ENCODE measurements at places on chromosomes 5 and 9.

DNA sequence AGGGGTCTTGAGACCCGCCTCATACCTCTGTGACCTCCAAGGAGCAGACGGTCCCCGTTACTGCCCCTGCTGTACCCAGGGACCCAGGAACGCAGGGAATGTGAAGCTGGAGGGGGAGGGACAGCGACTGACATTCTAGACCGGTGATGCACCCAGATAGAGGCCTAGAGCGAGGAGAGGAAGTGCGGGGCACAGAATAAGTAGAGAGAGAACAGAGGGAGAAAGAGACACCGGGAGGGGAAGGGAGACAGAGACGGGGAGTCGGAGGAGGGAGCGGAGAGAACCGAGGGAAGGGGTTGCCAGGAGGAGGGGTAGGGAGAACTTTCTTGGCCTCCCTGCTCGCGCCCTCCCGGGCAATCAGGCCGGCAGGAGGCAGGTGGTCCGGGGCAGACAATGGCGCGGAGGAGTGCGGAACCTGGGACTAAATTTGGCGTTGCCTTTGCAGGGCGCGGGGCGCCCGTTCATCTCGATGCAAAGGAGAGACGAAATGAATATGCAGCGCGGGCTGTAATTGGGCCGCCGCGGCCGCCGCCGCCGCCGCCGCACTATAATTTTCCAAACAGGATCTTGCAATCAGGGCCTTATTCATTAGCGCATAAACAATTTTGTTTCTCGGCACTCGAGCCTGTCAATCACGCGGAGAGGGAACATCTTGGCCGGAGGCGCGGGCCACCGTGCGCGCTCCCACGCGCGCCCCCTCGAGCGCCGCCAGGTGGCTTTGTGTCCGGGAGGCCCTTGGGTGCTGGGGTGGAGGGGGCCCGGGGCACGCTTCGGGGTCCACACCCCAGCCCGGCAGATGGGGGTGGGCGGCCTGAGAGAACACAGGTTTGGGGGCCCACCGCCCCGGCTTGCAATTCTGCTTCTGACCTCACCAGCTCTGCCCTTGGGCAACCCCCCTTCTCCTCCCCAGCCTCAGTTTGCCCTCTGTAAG is 33.0 kb downstream of the NDUFA8 start:
- no peak for DNase-seq

GRCh38 chr5:149740866-149741459 is 10.9 kb downstream of the PPARGC1B start:
- DNase-seq, result no peak

DNA sequence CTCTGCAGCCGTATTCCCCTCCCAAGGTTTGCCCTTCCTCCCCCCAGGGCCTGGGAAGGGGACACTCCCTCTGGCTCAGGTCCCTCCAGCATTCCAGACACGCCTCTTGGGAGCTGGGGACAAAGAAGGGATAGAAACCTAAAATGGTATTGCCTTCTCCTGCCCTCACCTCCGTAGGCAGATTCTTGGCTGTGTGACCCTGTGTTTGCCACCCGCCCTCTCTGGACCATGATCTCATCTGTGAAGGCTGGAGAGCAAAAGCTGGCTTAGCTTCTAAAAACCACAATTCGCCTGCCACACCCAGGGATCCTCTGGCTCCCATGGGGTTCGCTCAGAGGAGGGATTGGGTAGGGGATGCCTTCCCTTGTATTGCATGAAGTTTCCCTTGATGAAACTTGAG is 7.7 kb downstream of the AQP3 start:
- no peak for DNase-seq

DNA sequence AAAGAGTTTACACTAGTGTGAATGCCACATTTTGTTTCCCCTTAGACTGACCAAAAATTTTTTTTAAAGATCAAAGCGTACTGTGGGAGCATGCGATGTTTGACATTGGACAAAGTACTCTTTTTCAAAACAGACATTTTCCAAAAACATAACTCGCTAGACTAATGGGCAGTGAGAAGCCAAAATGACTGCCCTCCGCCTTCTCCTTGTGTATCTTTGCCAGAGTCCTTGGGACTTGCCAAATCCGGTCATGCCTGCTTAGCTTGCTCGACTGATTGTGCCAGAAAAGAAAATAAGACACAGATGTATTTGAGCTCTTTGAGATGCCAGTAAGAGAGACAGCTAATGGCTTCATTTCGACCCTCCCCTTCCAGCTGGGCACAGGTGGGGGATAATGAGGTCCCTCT is 157.5 kb downstream of the MAPKAP1 start:
- DNase-seq, result no peak

GRCh38 chr5:38554403-38554802 is 2.0 kb downstream of the LIFR start:
- DNase-seq, result no peak

GRCh38 chr9:72681283-72681630 is 159.8 kb downstream of the TMC1 start:
- DNase-seq, result no peak

GRCh38 chr5:143771189-143771588 is 40.8 kb upstream of the HMHB1 start:
- DNase-seq, result no peak

- DNase-seq, result no peak
Measured at GRCh38 chr9:137764981-137765380, 112.6 kb upstream of the CACNA1B start.

- no peak for DNase-seq
Measured at GRCh38 chr5:160366230-160366629, 4.2 kb downstream of the C1QTNF2 start.

DNA sequence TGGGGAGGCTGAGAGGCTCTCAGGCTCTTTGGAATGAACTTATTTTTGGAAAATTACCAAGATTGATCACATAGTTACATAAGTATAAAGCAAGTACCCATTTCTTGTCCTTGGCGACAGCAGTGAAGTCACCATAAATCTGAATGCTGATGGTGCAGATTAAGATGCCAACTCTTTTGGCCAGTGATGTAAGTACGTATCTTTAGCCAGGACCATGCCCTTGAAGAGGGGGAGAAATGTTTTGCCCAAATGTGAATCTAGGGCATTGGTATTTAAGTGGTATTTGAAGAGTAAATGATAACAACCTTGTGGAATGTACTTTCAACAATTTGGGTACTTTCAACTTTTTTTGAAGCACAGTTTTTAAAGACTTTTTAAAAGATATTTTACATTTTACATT is 68.2 kb upstream of the RAD23B start:
- DNase-seq, result no peak

DNA sequence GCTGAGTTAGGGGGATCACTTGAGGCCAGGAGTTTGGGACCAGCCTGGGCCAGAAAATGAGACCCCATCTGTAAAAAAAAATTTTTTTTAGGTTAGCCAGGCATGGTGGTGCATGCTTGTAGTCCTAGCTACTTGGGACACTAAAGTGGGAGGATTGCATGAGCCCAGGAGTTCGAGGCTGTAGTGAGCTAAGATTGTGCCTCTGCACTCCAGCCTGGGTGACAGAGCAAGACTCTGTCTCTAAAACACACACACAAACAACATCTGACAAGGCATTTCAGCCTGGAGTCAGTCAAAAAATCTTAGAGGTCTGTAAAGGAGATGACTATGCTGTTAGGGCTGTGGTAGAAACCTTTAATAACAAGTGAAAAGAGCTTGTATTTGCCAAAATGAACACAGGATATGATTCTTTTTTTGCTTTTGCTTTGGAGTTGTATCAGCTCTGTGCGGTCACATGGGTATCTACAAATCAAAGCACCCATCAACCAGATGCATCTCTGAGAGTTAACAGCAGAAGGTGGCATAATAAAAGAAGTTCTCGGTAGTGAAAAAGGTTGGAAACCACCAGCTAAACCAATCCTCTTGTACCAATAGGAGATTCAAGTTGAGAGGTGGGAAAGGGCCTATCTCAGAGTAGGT is 3.6 kb upstream of the PSMD5 start:
- DNase-seq, result no peak

- no peak for DNase-seq
Measured at GRCh38 chr5:62542720-62543119, 35.9 kb upstream of the LRRC70 start.

DNA sequence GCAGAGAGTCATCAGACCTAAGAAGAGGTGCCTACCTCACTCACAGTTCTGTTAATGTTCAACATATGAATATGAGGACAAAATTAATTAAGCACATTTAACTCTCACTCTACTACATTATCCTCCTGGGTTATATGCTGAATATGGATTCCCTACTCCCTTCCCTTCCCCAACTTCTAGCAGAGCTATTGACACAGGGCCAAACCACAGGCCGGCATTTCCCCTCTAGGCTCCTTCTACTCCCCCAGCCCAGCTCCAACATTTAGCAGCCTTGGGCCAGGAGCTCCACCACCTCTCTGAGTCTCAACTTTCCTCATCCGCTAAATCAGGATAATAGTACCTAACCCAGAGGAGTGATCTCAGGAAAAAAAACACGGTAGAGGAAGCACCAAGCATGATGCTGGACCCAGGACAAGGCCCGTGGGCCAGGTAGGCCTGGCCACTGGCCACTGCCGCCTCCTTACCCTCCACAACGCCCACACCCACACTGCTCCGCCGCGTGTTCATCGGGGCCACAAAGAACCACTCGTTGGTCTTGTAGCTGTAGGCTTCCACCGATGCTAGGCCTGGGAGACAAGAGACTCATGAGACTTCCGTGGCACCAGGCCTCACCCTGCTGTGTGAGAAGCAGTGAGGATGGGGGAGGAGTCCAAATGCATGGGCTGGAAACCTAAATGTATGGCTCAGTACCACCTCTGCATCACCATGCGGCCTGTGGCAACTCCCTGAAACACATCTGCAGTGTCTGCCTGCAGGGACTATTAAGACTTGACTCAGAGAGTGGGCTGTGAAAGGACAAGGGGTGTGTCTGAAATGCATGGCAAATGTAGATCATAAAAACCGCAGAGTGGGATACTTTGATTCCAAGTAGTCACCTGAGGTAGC is 98.8 kb downstream of the KLHL3 start:
- DNase-seq, result no peak

DNA sequence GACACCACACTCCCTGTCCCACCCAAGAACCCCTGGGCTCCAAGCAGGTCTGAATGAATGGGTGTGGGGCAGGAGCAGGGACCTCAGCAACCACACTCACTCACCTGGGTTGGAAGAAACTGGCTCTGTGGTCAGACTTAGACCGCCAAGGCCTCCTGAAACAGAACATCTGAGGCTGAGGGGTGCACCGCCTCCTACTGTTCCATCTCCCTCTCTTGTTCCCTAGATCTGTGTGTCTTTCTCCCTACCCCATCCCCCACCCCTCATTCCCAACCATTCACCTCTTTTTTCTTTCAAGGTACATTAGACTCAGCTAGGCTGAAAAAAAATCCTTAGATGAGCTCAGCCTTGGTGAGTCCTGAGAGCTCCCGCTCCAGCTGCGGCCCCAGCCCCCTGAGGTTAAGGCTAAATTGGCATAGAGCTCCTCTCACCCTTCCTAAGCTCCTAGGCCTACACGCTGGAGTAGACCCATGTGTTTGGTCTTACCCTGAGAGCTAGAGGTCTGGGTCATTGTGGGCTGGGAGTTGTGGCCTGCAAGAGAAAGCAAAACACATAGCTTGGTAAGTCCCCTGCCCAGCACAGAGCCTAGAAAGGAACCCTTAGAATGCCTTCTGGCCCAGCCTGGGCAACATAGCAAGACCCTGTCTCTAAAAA is 4.8 kb downstream of the ECSCR start:
- no peak for DNase-seq

DNA sequence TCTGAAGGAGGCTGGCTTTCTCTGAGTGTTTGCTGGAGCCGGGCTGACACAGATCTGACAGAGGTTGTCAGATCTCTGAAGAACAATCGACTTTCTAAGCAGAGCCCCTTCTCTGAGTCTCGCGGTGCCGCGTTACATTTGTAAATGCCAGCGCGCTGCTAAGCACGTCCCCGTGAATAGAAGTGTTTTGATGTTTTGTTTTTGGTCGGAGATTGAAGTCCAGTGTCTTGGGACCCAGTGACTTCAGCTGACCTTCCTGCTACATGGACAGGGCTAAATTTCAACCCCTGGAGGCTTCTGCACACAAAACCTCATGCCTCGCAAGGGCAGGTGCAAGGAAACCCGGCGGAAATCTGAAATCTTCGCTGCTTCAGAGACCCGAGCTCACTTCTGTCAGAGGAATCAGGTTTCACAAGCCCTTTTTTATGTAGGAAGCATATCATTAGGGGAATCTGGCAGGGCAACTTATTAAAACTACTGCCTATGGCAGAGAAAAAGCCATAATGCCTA is 27.2 kb downstream of the NEUROG1 start:
- no peak for DNase-seq

GRCh38 chr9:124440786-124441185 is 9.5 kb upstream of the ADGRD2 start:
- no peak for DNase-seq

GRCh38 chr9:122221183-122221811 is 7.5 kb downstream of the LHX6 start:
- DNase-seq, result no peak

DNA sequence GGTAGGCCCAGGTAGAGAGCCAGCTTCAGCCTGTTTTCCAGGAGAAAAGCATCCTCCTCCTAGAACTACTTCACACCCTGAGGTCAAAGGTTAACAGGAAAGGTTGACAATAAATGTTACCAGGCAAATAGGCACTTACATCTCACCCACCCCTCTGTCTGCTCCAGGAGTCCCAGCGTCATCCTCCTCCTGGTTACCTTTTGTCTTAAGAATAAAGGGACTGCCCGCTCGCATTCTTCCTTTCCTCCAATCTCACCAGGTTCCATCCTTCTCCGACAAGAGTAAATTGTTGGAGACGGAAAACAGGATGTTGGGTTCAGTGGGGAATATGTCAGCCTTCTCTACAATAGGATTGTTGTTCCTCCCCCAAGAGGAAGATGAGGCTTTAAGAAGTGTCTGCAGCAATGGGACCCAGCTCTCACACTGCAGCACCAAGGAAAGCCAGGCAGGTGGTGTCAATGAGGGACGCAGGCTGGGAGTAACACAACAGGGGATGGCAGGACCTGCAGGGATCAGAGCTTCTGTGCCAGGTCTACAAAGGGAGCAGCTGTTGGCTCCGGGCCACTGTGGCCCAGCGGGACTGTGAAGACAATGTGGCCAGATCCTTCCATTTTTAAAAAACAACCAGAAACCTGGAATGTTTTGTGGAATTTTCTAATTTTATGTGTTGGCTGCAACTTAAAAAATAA is 29.0 kb downstream of the FAT2 start:
- DNase-seq, result no peak

DNA sequence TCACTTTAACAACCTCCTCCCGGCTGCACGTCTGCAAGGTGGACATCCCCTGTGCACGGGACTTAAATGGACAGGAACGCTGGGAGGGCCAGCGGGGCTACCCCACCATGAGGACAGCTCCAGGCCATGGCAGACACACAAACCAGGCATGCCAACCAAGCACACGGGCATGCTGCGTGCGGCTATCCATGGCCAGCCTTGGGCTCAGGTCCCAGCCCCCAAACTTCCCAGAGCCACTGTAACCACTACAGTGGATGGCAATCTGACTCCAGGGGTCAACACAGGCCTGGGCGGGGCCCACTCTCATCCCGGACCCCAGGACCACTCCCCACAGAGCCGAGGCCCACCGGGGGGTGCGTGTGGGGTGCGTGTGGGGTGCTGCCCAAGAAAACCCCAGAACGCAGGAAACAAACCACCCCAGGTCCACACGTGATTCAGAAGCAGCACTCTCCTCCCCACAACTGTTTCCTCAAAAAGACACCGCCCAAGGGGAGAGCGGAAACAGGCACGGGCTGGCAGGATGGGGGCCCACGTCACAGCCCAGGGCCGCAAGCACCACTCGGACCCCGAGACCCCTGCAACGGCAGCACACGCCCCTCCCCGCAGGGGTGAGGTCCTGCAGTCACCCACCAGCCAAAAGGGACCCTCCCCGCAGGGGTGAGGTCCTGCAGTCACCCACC is 7.4 kb downstream of the SLC12A7 start:
- DNase-seq, result peak; percentile 44

- no peak for DNase-seq
Measured at GRCh38 chr5:173907686-173908371, 19.7 kb downstream of the CPEB4 start.

- DNase-seq, result no peak
Measured at GRCh38 chr5:84685121-84685894, 300.6 kb upstream of the EDIL3 start.

All from inflammatory macrophage treated with lipopolysaccharide for 1 hour (primary cell).